ENCODE measurements at places on chromosomes 13 and 19.

DNA sequence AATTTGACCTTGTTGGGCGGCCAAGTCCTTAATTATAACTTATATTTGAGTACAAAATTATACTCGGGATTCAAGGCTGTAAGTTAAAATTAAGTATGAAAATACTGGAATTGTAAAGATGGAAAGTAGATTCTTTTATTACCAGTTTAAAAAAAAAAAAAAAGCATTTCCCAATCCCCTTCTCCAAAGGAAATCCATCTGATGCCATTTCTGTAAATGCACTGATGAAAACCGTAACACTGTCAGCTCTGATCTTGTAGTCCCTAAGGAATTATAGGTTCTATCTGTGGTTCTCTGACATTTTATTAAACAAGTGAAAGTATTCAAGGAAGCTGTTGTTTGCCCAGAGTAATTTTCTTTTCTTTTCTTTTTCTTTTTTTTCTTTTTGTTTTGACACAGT is 41.6 kb upstream of the HNRNPA1L2 start:
- no peak for DNase-seq

GRCh38 chr19:610801-611480 is 21.3 kb downstream of the HCN2 start:
- DNase-seq, result peak; percentile 50

DNA sequence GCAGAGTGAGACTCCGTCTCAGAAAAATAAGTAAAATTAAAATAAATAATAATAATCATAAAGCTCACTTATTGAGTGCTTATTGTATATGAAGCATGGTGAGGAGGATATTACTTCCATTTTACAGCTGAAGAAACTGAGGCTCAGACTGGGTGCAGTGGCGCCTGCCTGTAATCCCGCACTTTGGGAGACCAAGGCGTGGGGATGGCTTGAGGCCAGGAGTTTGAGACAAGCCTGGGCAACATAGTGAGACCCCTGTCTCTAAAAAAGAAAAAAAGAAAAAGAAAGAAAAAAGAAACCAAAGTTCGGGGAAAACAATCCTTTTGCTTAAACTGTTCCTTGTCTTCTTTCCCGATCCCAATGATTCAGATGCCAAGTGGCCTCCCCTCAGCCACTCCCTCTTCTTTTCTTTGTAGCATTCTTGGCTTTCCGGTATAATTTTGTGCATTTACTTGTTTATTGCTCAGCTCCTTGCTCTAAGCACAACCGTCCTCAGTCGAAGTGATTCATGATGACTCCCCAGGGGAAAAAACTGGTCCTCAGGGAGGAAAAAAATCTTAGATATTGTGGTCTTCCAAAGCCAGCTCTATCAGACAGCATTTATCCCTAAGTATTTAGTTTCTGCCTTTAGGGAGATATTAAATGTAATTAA is 965 bp upstream of the EIF3G start:
- no peak for DNase-seq

- DNase-seq, result no peak
These were observed 170.5 kb downstream of the DNAJC15 start for GRCh38 chr13:43193789-43194420.

DNA sequence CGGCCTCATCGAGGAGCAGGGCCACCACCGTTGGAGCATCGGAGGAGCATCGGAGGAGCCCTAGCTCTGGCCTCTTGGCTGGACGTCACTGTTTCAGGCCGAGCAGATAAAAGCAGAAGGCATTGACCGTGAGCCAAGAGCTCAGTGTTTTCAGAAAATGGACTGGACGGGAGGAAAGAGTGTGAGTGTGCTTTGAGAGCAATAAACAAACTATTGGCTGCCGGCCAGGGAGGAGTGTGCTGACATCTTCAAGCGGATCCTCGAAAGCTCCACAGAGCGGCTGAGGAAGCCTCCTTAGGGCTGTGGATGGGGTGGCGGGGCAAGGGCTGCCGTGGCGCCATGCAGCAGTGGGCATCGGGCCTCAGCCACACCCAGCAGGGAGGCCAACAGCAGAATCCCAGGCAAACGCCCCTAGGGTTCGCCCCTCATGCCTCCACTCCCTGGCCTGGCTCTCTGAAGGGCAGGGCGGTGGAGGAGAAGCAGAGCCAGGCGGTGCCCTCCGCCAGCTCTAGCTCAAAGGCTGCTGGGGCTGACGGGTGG is 41.8 kb downstream of the IRS2 start:
- no peak for DNase-seq

GRCh38 chr13:42258747-42259146 is 13.2 kb upstream of the AKAP11 start:
- DNase-seq, result peak; percentile 70

DNA sequence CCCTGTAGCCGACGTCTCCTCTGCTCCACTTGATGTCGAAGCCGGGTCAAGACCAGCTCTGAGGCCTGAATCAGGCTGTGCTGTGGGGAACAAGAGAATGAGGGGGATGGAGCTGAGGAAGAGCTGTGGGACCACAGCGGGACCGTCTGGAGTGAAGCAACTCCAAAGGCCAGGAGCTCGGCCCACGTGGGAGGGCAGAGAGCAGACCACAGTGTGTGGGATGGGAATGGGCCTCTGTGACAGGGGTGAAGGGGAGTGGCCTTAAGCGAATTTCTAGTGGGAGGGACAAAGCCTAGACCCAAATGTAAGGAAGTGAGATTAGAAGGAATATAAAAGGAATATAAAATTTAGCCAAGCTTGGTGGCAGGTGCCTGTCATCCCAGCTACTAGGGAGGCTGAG is 3.8 kb upstream of the SLC8A2 start:
- DNase-seq, result no peak

GRCh38 chr13:79245937-79246577 is 160.0 kb downstream of the RBM26 start:
- DNase-seq, result peak; percentile 60

- no peak for DNase-seq
These were observed 11.5 kb downstream of the ZBTB7A start for GRCh38 chr19:4055209-4055552.

DNA sequence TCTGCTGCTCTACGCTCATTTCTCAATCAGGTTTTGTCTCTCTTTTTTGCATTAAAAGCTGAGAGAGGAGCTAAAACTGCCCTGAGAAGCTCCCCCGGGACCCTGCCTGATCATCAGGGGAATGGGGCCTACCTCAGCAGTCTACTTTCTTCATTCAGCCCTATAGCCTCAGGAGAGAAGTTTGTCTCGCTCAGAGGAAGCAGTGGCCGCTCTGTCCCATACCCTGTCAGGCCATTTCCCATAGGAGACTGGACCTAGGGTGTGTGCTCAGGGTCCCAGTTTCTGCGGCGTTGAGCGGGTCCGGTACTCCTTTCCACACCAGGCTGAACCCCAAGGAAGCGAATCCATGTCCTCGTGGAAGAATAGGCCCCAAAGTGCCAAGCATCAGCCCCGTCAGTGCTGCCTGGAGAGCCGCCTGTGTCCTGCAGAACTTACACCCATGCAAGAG is 21.7 kb downstream of the UBE2L5 start:
- peak; percentile 41 for DNase-seq
